ENCODE measurements at places on chromosomes 3 and 15.

GRCh38 chr15:75713338-75713895 lies 769 bp upstream of the CSPG4 start:
- DNase-seq = no peak

- no peak for DNase-seq
Measured at GRCh38 chr3:52493232-52494017, 1.7 kb upstream of the STAB1 start.

DNA sequence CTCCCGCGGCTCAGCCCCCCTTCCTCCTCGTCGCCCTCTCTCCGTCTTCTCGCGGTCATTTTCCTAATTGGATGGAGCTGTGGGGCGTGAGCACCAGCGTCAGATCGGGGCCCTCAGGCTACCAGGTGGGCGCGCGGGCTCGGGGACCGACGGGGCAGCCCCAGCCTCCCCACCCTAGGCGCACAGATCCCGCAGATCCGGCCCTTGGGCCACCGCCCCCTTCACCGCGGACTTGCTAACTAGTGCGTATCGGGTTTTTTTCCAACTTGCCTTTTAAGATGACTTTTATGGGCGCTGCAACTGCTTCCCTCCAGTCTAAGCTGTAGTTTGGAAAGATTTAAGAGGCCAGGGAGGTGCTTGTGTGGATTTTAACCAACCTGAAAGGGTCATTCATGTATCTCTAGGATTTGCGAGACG lies 1.3 kb downstream of the ZNF710 start:
- DNase-seq = no peak

GRCh38 chr3:186401556-186401955 lies 39.5 kb upstream of the DGKG start:
- no peak for DNase-seq

Measured in activated CD8-positive, alpha-beta memory T cell treated with anti-CD3 and anti-CD28 coated beads for 48 hours (primary cell).